Activated T-helper 1 cell treated with Interleukin-2 at 50 U/mL for 16 hours (primary cell): ENCODE measurements at places on chromosomes 7 and 10.
A peak's percentile ranks its signal among the peaks of the same experiment; 100 is the strongest.

- no peak for DNase-seq
Observed at GRCh38 chr7:128168667-128169210, 72.3 kb upstream of the LEP start.

GRCh38 chr10:119325131-119325530 is 117.8 kb downstream of the GRK5 start:
- DNase-seq, result no peak

GRCh38 chr7:103981003-103981423 is 8.4 kb downstream of the RELN start:
- no peak for DNase-seq

DNA sequence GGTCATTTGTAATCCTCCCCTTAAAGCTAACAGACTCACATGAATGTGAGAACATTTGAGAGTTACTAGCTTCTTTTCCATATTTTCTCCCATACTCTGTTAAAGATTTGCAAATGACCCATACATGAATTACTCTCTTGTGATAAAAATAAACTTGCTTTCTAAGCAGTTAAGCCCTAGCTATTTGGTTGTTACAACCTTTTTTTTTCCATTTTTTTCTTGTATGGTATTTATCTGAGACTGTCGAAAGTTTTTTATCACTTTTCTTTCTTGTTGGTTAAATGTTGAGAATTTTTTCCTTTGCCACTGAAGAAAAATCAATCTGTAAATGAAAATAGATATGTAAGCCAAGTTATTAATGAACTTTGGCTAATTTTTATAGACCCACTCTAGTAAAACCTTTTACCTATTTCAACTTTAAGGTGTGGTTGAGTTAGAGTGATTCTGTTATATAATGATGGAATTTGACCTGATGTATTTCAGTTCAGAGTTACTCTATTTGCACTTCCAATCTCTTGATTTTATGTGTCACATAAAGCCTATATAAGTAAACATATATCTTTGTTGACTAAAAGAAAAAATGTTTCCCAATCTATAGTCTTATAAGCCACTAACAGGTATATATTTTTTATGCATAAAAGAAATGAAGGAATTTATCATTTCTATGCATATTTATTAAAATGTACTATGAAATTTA is 19.0 kb upstream of the TMEM229A start:
- DNase-seq, result no peak

DNA sequence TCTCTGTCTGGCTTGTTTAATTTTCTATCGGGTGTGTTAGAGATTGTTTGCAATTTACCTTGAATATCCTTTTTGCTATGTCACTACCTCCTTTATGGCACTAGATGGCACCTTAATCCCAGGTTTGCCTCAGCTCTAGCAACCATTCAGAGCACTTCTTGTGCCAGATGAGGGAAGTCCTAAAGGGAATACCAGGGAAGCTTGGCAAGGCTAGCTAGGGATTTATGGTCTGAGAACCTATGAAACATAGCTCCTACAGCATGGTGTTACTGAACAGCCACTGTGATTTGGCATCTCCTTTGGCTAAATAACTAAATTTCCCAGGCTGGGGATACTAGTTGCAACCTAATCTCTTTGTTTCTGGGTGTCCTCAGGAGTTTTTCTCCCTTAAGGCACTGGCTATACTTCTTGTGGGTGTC is 69.0 kb upstream of the VOPP1 start:
- DNase-seq, result no peak

DNA sequence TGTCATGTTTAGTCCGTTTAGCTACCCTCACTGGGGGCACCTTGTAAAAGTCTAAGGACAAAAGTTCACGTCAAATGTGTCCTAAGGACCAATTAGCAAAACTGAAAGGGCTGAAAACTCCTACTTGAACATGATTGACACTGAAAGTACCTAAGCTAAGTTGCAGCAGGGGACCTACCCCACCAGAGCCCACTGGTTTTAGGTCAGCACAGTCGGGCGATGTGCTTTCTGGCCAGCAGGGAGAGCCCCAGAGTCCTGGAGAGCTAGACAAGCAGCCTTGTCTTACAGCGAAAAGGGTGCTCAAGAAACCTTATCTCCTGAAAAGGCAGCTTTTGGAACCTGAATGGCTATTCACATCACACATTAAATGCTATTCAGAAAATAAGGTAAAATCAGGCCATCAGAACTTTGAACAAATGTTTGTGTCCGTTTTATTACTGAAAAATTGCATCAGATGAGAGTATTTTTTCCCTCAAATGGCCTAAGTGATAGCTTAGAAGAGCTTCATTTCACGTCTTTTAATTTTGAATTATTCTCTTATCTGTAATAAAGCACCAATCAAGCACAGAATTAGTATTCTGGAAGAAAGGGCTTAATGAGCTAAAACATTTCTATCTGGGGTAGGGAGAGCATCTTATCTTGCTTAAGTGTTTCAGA is 52.2 kb upstream of the MKI67 start:
- peak; percentile 15 for DNase-seq

DNA sequence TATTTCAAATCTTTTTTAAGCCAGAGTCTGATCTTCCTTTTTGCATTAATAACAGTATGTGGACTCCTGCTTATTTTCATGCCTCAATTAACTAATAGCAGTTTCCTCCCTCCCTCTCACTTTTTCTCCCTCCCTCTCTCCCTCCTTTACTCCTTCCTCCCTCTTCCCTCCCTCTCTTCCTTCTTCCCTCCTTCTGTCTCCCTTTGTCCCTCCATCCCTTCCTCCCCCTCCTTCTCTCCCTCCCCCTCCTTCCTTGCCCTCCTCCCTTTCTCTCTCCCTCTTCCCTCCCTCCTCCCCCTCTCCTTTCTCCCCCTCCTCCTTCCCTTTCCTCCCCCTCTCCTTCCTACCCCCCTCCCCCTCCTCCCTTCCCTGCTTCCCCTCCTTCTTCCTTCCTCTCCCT is 2.0 kb downstream of the ZCWPW1 start:
- no peak for DNase-seq

DNA sequence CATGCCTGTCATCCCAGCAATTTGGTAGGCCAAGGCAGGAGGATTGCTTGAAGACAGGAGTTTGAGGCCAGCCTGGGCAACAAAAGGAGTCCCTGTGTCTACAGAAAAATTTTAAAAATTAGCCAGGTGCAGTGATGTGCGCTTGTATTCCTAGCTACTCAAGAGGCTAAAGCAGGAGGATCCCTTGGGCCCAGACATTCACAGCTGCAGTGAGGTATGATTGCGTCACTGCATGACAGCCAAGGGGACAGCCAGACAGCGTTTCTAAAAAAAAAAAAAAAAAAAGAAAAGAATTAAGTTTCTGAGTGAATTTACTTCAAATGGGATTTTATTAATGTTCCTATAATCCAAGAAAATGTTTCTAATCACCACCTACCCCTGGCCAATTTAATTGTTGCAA is 87.4 kb upstream of the RNF148 start:
- no peak for DNase-seq

DNA sequence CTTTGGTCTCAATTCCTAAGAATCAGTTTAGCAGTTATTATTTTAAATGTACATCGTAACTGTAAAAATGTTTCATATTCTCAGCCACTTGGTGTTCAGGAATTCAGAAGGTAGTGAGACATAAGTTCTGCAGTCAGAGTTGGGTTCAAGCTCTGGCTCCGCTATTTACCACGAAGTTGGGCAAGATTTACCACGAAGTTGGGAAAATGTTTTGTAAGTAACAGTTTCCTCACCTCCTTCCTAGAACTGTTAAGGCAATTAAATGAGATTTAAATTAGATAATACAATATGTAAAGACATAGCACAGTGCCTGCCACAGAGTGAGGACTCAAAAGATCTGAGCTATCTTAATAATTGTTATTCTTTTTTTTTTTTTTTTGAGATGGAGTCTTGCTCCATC is 16.3 kb upstream of the ABLIM1 start:
- no peak for DNase-seq

DNA sequence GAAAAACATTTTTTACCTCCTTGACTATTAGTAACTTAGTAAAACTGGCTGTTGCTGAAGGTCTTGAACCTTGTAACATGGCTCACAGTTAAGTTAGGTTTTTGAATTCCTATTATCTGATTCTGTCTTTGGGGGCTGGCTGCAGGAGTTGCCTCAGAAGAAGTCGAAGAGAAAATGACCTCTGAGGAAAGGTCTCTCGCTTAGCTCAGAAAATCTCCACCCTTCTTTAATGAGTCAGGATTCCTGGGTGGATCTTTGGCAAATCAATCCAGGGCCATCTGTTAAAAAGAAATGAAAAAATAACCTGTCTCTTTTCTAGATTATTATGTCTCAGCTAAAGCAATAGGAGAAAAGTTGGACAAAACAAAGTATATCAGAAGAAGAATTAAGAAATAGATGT is 267.8 kb upstream of the SEMA3C start:
- no peak for DNase-seq

DNA sequence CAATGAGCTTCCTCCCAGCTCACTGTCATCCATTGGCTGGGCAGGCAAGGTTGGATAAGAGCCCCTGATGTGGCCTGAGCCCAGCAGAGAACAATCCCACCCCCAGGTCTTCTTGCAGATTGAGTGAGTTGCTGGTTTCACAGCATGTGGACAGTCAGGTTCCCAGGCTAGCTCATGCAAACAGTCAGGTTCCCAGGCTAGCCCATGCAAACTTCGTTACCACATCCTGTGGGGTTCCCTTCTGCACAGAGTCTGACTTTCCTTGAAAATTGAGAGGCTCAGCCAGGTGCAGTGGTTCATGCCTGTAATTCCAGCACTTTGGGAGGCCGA is 67.1 kb downstream of the TMEM130 start:
- DNase-seq, result no peak

DNA sequence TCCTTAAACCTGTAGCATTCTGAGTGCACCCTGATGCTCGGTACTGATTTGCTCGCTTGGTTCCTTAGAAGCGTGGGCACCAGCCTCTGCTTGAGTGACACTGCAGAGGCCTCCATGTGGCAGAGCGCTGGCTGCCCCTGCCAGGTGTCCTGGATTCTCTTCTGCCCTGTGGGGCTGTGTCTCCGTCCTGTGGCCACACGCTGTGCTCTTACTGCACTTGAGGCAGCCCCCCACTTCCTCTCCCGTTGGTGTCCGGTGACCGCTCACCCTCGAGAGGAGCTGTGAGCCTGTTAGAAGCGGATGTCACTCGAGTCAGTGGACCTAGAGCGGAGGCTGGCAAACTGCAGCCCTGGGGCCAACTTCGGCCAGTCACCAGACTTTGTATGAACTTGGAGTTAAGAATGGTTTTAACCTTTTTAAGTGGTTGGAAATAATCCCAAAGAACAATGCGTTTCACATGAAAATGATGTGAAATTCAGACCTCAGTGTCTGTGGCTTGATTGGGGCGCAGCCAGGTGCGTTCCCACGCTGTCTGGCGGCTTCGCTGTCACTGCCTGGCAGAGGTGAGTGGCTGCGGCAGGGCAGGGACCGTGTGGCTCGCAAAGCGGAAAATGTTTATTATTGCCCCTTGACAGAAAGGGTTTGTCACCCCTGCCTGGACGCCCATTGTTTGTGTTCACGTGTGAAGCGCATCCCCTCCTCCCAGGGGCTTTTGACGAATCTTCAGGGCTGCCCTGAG is 114.6 kb downstream of the CYTH3 start:
- DNase-seq, result no peak

GRCh38 chr10:109956454-109957091 is 33.3 kb upstream of the XPNPEP1 start:
- DNase-seq, result no peak

GRCh38 chr7:139618482-139619366 is 95.2 kb downstream of the CLEC2L start:
- DNase-seq, result no peak

- peak; percentile 17 for DNase-seq
Observed at GRCh38 chr10:95560278-95561176, 644 bp downstream of the SORBS1 start.

GRCh38 chr7:103150192-103150591 is 1.3 kb upstream of the NAPEPLD start:
- DNase-seq, result no peak

GRCh38 chr7:46932676-46933424 is 649.1 kb downstream of the TNS3 start:
- DNase-seq, result no peak

DNA sequence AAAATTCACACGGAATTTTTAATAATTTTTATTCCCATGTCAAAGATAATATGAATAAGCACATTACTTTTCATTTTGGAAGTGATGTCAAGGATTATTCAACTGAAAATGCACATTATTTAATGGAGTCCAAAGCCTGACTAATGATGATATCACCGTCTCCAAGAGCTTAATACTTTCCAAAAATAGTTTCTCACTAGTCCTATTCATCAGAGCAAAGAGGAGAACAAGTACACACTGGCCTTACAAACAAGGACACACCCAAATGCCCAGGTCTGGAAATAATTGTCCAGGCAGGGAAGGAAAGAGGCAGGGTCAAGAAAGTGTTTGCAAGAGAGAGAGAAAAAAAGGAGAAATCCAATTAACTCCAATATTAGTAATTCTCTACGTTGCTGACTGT is 216.8 kb upstream of the CCDC6 start:
- DNase-seq, result no peak

GRCh38 chr10:6649903-6650302 is 69.8 kb upstream of the PRKCQ start:
- no peak for DNase-seq

DNA sequence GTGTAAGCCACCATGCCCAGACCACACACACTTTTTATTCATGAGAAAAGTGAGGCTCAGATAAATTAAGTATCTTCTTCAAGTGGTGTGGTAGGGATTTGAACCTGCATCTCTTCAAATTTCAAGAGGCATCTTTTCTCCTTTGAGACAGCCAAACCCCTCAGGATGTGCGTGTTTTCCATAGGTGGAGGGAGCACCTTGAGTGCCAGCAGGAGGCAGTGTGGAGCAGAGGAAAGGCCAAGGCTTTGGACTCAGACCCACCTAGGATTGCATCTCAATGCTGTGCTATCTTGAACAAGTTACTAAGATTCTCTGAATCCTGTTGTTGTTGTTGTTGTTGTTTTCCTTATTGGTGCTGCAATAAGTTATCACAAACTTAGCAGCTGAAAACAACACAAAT is 40.2 kb upstream of the MYL10 start:
- no peak for DNase-seq

GRCh38 chr7:83467493-83467892 is 181.4 kb downstream of the SEMA3E start:
- DNase-seq, result no peak
